ENCODE measurements at places on chromosomes 13 and 19.

DNA sequence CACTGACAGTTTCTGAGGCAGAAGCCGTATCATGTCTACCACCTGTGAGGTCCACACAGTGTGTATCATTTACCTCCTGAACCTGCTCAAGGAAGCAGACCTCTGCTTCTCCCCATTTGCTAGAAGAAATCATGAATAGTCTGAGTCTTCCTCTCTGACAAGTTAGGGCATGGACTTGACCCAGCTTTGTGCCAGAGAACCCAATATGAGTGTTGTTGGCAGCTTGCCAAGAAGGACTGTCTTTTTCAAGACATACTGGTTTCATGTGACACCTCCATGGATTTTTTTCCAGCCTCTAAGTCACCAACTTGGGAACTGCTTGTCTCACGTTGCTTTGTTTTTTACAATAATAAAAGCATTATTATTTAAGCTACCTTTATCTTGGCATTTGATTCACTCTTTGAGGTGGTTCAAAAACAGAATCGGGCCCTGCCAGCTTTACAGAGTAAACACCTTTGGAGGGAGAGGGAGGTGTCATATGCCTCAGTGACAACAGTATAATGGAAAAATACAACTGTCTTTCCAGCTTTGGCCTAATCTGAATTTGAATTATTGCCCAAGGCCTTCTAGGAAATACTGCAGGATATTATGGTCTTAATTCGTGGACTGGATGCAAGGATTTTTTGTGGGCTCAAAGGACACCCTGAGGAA lies 9.6 kb downstream of the ZNF211 start:
- no peak for DNase-seq

DNA sequence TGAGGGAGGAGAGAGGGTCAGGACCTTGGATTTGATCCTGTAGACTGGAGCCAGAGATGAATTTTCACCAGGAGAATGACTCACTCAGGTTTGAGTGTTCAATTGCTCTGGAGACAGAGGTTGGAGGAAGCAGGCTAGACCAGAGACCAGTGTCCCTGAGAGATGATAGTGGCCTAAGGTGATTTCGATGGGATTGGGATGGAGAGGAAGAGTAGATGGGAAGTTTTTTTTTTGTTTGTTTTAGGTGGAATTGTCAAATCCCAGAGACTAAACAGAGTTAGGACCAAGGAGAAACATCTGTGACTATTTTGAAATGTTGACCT lies 2.3 kb downstream of the CEBPG start:
- DNase-seq, result no peak

GRCh38 chr19:2728783-2729387 lies 7.7 kb upstream of the DIRAS1 start:
- DNase-seq, result no peak

- DNase-seq, result no peak
These were observed 87.2 kb upstream of the IRS2 start for GRCh38 chr13:109873351-109874123.

DNA sequence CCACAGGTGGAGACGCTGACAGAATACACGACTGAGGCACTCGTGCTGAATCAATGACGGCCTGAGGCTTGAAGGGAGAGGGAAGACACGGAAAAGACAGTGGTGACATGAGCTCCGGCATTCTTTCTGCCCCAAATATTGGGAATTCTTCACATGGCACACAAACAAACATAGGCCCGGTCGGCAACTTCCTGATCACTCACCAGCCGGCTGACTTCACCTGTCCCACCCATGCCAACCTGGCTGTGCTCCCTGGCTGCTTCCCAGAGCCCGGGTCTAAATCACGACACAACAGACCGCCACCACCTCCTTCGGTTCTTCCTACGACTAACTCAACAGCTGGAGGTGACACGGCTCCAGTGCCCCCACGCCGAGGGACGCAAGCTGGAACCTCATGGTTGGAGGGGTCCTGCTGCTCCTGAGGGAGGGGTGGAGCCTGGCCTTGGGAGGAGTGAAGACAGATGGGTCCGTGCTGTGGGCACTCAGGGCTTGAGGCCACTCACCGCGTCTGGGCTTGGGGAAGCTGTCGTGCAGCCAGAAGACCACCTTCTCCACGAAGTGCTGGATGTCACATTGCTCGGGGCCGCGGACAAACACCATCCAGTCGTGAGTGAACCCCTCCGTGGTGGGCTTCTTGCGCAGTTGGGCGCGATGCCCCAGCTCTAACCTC lies 9.6 kb downstream of the MLLT1 start:
- no peak for DNase-seq

- DNase-seq, result no peak
These were observed 744.1 kb downstream of the UQCRFS1 start for GRCh38 chr19:28468701-28469459.

DNA sequence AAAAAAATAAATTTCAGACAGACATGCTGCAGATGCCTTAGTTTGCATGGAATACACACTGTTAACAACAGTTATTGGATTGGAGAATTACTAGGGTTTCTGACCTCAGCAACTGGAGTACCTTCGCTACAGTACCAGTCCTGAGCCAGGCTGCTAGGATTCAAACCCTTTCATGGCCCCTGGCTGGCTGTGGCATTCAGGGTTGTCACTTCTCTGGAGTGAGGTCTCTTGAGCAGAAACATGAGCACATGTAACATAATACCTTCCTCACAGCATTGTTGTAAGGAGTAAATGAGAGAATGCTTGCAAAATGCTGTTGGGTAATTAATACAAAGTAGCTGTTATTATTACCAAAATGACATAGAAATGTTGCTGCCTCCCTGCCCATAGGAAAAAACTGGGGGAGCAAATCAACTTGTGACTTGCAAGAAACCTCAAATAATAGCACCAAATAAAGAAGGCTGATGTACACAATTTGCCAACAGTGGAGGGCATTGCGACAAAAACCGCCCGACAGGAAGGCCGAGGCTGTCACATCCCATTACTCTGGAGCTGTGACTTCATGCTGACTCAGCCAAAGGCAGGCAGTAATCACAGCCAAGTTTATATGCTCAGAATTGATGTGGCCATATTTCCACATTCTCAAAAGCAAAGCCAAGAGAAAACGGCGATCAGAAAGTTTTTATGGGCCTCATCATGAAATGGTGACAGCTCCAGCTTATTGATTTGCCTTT lies 100.4 kb downstream of the RFC3 start:
- no peak for DNase-seq

GRCh38 chr13:98219685-98220084 lies 42.6 kb upstream of the RNF113B start:
- DNase-seq, result no peak

GRCh38 chr13:110286833-110287819 lies 19.8 kb downstream of the COL4A1 start:
- DNase-seq, result no peak

DNA sequence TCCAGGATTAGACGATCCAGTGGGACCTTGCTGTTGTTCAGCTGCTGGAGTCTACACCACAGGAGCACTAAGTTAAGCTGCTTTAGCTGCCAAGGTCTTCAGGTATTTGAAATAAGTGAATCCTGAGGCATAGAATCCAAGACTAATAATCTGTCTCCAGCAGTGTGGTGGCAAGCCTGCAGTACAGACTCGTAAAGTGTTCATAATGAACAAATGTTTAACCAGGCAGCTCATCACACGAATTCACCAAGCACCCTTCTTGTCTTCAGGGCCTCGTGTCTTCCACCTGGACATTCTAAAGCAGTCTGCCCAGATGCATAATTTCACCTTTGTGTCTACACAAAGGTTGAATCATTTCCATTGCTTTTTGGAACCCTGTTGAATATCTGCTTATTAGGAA lies 5.3 kb downstream of the ATP11A start:
- no peak for DNase-seq

GRCh38 chr19:45809643-45810159 lies 5.4 kb downstream of the RSPH6A start:
- no peak for DNase-seq

DNA sequence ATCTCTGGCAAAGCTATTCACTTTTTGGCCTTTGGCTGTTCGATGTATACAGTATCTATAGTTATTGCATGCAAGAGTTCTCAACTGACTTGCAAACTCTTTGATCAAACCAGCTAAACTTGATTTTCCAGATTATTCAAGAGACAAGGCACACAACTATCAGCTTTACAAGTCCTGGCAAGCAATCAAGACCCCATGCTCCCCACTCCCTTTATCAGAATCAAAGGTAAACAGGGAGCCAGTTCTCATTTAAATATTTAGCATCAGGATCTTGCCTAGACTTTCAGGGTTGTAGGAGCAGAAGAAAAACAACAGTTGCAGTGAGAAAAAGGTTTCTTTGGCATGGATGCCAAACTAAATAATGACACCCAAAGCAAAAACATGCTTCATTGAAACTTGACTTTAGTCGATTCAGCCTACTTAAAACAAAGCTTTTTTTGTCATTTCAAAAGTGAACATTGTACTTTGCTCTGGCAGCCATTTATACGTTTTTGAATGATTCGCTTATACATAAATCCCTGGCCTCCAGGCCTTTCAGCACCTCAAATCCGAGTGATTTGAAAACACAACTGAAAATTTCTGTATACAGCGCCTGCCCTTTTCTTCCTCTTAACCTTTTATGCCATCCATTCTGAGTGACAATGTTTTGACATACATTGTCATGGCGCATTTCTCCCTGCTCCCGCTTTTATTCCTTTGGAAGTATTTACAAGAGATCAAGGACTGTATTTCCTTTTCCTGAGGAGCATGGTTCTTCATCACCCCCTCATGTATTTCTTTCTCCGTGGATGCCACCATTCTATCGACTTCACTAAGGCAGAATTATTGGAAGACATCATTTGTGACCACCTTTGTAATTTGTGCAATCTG lies 340.8 kb downstream of the KLF5 start:
- no peak for DNase-seq

GRCh38 chr13:108120302-108120701 lies 95.0 kb downstream of the LIG4 start:
- DNase-seq, result no peak

- no peak for DNase-seq
These were observed 1248.9 kb downstream of the SLITRK5 start for GRCh38 chr13:88919970-88920628.

DNA sequence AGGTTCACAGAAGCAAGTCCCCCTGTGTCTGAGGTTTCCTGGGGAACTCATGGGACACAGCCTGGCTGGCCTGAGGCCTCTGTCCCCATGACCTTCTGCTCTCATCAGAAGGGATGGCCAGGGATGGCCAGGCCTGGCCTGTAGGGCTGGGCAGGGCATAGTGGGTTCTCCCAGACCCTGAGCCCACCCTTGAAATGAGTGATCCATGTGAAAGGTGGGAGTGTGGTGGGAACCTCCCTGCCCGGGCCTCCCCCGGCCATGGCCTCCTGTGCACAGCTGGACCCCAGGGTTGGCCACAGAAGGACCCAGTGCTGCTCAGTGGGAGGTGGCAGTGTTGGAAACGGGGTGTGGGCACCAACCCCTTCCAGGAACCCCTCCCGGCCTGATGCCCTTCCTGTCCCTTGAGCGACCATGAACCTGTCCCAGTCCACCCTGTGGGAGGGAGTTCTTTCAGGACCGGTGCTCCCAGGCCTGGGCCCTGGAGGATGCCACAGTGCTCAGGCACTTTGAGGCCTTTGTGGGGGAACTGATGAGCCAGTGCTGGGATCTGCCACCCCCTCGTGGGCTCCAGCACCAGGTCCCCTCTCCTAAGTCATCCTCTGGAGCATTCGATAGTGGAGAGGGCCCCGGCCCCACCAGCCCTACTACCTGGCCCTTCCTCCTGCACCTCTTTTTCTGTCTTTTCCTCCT lies 15.5 kb upstream of the ZNF14 start:
- DNase-seq, result no peak

GRCh38 chr19:22634450-22634827 lies 315 bp downstream of the ZNF492 start:
- DNase-seq, result no peak

DNA sequence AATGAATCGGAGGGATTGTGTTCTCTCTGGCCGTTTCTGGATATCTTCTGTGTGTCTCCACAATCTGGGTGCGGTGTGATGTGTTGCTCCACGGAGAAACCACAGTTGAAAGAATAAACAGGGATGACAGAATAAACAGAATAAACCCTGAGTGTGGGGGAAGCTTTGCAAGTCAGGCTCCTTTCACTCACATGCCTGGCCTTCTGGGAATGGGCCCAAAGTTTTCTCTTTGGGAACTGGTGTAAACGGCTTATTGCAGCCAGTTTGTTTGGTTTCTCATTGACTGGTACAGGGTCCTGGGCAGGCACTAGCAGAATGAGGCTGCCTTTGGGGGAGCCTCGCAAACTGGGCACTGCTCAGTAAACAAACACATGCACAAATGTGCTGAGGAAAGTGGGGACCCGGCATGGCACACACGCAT lies 324.7 kb downstream of the DLEU7 start:
- DNase-seq, result no peak

DNA sequence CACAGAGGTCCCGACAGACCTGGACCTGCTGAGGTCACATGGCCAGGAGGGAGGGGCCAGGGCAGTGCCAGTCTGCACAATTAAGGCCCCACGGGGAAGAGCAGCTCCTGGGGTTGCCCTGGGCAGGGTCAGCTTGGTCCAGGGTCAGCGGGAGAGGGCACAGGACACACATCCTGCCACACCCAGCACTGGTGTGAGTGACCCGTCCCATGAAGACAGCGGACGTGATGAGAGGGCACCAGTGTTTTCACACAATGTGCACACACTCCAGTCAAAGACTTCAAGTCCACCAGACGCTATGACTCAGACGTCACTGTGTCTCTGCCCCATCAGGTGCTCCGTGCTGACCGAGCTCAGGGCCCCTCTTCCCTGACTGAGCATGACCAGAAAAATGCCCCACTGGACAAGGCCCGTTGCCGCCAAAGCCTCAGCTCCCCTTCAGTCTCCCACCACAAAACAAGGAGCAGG lies 4.2 kb downstream of the TMEM259 start:
- DNase-seq, result no peak

DNA sequence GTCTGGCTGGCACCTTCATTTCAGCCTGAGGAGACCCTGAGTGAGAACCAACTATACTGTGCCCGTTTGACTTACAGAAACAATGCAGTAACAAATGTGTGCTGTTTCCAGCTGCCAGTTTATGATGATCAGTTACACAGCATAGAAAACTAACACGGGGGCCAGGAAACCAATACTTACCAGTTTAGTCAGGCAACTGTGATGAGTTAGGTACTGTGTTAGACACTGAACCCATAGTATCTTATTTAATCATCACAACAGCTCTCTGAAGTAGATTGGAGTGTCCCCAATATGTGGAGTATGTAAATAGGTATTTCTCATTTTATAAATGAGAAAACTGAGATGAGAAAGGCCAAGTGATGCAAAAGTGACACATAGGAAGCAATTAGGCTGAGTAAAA lies 620.9 kb upstream of the KLF12 start:
- DNase-seq, result no peak

GRCh38 chr19:45439190-45439568 lies 15.5 kb upstream of the ERCC1 start:
- DNase-seq, result no peak

- no peak for DNase-seq
These were observed 1917.4 kb downstream of the OLFM4 start for GRCh38 chr13:54945973-54946372.

GRCh38 chr13:97567510-97568243 lies 133.7 kb downstream of the RAP2A start:
- no peak for DNase-seq

GRCh38 chr13:105220881-105221280 lies 1314.6 kb downstream of the EFNB2 start:
- no peak for DNase-seq

- no peak for DNase-seq
These were observed 153.1 kb downstream of the FGF9 start for GRCh38 chr13:21823949-21824348.

- DNase-seq, result no peak
These were observed 65.3 kb upstream of the RXFP2 start for GRCh38 chr13:31674051-31674450.

All from stimulated activated effector memory CD8-positive, alpha-beta T cell treated with anti-CD3 and anti-CD28 coated beads, Interleukin-12 subunit alpha, Interleukin-12 subunit beta, amount 100 ng/mL, for 72 hours (primary cell).